ENCODE measurements at places on chromosomes 12 and 14. TPM values are rescaled to one million over a fixed set of nuclear protein-coding genes. Genes with fewer than 3 reads are reported as not detected.

Gene IGFBP6
- total RNA-seq: 162 TPM

Gene FOXN3
- 66.7 TPM for total RNA-seq

Gene SMAGP
- 31.5 TPM for total RNA-seq

Gene KRT73
- not detected for total RNA-seq

Gene ESRRB
- total RNA-seq: not detected

Gene CARMIL3
- under 0.01 TPM for total RNA-seq

Gene TAMALIN
- 15.1 TPM for total RNA-seq

Gene DPPA3
- not detected for total RNA-seq

Gene CD163L1
- 2.1 TPM for total RNA-seq

Gene NOS1
- 0.12 TPM for total RNA-seq

Gene ACOT4
- 0.73 TPM for total RNA-seq

Gene MAP1LC3B2
- 0.36 TPM for total RNA-seq

Gene EMP1
- total RNA-seq: 393 TPM

Gene BCAT1
- total RNA-seq: 15.6 TPM

Gene SIRT4
- 0.65 TPM for total RNA-seq

Gene ERP27
- not detected for total RNA-seq

Gene GLRX5
- total RNA-seq: 20.8 TPM

Gene TAS2R9
- total RNA-seq: not detected

Gene MIPOL1
- 10.1 TPM for total RNA-seq

Gene GAS2L3
- 24.5 TPM for total RNA-seq

Gene C2CD5
- total RNA-seq: 20.5 TPM

Gene KRT84
- not detected for total RNA-seq

Gene TAC3
- not detected for total RNA-seq

Gene HSPA2
- 29.2 TPM for total RNA-seq

Gene GPR68
- total RNA-seq: 3.4 TPM

Gene CCDC175
- not detected for total RNA-seq

Gene IL31
- total RNA-seq: not detected

Gene KERA
- not detected for total RNA-seq

Gene KRT74
- not detected for total RNA-seq

Gene EPYC
- total RNA-seq: not detected

Gene SLC25A47
- 0.16 TPM for total RNA-seq

Gene DLST
- 194 TPM for total RNA-seq

Gene ANO2
- not detected for total RNA-seq

Gene RNU4-1
- total RNA-seq: under 0.01 TPM

Gene TPH2
- not detected for total RNA-seq

Gene NOVA1
- 7.8 TPM for total RNA-seq

Gene CPNE6
- not detected for total RNA-seq

Gene ZNF268
- 33.3 TPM for total RNA-seq

Gene BHLHE41
- 9.4 TPM for total RNA-seq

Gene NGB
- total RNA-seq: not detected

Gene ZDHHC17
- total RNA-seq: 60.2 TPM

Gene RTN1
- 1.5 TPM for total RNA-seq

Gene TAS2R14
- 2.9 TPM for total RNA-seq

Gene E2F7
- total RNA-seq: 0.97 TPM

Gene BMP4
- 5.0 TPM for total RNA-seq

Gene KRT6A
- total RNA-seq: 40.3 TPM

Gene AHNAK2
- 167 TPM for total RNA-seq

Gene PMEL
- 2.9 TPM for total RNA-seq

Measured in hair follicle dermal papilla cell (primary cell).